NCI-H774 (cell line): ENCODE measurements at places on chromosomes 5 and 9.

DNA sequence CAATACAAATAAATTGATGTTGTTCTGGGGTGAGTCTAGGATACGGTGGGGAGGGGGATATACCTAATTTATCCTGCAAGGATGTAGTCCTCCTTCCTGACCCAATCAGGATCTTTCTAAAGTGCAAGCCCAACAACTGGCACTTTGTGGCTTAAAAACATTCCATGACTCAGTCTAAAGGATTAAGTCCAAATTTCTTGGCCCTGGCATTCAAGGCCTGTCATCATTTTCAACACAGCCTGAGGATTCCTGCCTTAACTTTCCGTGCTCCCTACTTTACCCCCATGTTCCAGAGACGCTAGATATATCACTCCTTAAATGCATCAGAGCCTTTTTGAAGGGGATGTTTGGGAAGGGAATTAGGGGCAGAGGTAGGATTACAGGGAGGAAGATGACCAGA is 1.0 kb downstream of the FAM221B start:
- DNase-seq = no peak

DNA sequence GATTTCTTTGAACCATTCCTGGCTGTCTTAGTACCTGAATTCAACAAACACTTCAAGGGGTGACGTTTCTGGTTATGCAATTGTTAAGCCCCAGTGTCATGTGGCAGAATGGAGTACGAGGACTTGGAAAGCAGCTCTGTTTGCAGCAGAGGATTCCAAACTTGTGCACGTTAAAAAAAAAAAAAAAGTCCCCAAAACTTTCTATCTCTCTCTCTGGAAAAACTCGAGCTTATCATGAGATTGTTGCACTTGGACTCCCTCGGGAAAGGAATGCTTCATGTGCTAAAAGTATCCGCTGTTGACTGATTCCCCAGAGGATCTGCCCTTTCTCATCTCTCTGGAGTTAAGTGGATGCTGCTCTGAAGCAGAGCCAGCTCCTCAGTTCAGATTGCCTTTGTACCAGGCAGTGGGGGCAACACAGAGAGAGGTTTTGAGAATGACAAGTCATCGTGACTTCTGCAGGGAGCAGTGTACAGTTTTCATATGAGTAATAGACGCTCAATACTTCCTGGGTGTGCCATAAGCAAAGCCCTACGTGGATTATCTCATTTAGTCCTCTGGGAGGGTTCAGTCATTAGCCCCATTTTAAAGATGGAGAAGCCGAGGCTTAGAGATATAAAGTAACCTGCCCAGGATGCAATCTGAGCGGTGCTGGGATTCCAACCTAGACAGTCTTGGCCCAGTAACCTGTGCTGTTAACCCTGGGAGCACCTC is 28.1 kb downstream of the TMOD1 start:
- no peak for DNase-seq

DNA sequence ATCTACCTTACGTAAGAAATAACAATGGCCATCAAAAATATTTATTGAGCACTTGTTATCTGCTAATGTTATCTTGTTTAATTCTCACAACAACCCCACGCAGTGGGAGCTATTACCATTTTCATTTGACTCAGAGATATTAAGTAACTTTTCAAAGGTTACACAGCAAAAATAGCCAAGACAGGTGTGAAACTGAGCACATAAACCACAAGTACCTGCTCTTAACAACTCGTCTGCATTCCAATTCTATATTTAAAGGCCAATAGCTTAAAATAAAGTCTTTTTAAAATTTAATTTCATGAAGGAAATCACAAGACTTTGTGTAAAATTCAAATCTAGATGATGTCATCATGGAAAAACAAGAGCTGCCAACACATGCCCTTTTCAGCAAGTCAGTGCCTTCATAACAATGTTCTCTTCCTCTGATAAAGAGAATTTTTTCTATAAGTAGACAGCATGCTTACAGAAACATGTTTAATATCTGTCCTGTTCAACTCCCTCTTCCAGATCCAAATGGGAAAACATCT is 111.6 kb downstream of the MED10 start:
- DNase-seq = no peak

- DNase-seq = no peak
Observed at GRCh38 chr5:58851153-58851552, 268.3 kb downstream of the RAB3C start.

DNA sequence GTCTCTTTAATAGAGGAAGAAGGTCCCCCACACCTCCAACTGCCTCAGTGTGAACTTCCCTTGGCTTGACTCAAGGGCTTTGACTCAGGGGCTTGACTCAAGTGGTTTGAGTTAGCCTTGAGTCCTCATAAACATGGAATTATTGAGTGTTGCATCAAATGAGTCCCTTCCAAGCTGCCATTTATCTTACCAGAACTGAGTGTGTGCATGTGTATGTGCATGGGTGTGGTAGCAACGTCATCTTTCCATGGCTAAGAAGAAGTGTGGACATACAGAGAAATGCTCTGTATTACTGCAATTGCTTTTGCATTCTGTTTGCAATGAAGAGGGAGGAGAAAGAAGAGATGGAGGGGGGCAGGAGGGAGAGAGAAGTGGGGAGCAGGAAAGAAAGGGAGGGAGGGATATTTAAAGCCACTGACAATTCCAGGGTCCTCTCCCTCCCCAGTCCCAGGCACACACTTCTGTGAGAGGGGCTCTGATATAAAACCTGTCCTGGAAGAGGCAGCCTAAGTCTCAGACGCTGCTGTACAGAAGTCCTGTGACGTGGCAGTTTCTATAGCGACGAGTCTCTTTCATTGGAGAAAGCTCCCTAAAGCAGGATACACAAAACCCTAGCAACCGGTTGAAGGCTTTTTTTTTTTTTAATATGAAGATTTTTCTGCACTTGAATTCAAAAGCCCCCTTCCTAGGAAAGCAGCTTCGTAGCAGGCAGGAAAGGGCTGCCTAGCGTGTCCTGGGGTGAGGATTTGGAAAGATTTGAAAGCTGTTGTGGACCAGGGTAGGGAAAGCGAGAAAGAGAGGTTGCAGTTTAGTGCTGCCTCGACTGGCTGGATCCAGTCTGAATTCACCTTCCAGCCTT is 93.3 kb upstream of the MAP1B start:
- peak; percentile 78 for DNase-seq

GRCh38 chr9:13963005-13963653 is 350.8 kb downstream of the NFIB start:
- DNase-seq = no peak

DNA sequence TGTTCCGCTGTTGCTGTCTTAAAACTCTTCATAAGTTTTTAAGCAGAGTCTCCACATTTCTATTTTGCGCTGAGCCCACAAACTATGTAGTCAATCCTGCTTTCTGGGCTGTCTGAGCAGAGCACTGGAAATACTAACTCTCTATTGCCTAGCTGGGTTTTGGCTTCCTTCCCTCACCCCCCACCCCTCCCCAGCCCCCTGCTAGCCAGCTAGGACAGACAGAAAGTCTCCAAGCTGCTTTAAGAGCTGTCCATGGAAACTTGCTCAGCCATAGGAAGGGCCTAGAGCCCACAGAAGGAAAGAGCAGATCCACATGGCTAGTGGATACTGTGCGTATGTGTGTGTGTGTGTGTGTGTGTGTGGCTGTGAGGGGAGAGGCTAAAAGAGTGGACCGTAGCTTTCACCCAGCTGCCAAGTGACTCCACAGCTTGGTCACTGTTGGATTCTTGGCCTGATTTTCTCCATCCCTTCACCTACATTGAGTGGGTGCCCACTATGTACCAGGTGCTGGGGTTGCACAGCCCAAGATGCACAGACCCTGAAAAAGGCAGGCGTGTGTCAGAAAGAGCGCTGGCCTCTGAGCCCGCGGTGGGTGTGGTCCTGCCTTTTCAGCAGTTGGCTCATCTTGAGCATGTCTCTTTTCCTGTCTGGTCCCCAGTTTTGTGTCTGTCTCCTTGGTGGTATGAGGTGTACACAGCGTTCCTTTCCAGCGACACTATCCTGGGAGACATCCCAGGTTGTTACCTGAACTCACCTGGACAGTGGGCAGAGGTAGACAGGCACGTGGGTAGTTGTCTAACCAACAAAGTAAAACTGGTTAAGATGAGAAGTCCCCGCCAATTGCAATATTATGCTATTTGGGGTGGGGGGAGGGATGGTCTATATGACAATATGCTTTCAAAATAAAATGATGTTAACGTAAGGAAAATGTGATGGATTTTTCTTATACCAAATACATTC is 5.4 kb upstream of the NKX2-5 start:
- no peak for DNase-seq

- no peak for DNase-seq
Observed at GRCh38 chr9:130088051-130088450, 34.3 kb downstream of the GPR107 start.

DNA sequence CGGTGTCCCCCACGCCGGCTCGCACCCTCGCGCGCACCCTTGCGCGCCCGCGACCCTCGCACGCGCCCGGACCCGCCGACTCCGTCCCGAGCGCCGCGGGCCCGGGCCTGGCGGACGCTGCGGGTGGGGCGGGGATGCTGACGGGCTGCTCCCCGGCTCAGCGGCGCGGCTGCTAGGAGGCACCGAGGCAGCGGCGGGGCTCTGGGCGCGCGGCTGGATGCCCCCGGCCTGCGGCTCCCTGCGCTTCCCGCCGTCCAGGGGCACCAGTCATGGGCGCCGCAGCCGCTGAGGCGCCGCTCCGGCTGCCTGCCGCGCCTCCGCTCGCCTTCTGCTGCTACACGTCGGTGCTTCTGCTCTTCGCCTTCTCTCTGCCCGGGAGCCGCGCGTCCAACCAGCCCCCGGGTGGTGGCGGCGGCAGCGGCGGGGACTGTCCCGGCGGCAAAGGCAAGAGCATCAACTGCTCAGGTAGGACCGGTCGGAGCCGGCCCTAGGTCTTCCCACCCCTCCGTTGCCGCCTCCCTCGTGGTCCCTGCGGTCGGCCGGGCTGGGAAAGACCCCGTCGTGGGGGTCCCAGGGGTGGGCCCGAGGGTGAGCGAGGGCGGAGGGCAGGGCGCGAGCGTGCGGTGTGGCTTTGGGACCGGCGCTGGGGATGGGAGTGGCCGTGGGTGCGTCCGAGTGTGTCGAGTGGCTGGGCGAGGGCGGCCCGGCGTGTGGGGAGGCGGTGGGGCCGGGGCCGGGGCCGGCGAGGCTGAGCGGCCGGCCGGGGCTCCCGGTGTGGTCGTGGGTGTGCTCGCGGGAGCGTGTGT is 530 bp downstream of the TMEFF1 start:
- peak; percentile 20 for DNase-seq

DNA sequence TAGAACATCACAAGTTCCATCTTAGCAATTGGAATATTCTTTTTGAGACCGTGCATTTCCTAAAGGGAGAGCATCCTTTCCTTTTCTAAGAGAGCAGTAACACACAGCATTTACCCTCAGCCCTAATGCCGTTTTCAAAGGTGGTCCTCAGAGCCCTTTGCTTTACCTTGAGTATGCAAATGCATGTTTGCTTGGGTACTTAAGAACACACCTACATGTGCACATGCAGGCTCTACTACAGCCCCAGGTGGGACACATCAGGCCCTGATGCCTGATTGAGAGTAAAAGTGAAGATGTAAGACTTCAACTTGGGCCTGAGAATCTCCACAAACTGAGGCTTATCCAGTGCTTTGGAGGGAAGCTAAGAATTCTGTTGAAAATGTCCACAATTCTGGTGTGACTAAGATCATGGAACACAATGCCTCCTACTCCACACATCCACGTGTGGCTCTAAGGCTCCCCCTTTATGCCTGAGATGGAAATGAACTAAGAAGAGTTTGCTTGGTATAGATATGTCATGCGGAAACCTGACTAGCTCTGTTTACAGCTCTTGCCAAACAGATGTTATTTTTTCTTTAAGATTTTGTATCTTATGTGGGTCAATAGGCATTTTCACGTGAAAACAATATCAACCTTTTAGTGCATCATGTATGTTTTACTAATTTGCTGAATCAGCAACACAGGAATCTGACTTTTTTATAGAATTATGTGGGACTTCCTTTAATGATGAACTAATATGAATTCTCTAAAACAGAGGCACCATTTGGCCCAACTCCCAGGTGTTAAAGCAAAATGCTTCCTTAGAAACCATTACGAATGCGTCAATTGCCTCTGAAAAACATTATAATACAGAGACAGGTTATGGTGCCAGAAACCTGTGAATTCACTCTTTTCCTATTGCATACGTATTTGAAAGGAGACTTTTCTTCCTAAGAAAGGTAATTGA is 48.9 kb upstream of the SLC2A8 start:
- no peak for DNase-seq

DNA sequence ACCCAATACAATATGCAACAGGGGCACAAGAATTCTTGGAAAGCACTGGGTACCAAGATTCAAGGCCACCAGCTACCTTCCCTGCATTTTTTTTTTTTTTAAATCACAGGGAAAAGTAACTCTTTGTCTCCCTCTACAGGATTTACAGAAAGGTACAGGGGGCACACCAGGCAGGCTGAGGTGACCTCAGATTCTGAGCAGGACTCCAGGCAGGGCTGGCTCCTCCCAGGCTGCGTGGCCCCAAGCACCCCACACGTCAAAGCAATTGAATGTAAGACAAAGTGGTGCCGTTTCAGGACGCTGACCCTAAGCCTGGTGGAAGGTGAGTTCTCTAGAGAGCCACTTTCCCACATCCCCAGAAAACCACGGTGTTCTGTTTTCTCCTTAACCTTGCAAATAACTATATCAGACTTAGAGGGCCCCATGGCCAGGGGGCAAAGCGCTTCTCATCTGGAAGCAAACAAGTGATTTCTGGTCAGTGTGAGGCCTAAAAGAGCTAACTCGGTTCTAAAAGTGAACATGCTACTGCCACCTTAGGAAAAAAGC is 222.6 kb downstream of the ROR2 start:
- peak; percentile 32 for DNase-seq

GRCh38 chr9:35495984-35496383 is 6.1 kb downstream of the RUSC2 start:
- DNase-seq = no peak

- peak; percentile 15 for DNase-seq
Observed at GRCh38 chr9:133585481-133586351, 23.5 kb downstream of the FAM163B start.

DNA sequence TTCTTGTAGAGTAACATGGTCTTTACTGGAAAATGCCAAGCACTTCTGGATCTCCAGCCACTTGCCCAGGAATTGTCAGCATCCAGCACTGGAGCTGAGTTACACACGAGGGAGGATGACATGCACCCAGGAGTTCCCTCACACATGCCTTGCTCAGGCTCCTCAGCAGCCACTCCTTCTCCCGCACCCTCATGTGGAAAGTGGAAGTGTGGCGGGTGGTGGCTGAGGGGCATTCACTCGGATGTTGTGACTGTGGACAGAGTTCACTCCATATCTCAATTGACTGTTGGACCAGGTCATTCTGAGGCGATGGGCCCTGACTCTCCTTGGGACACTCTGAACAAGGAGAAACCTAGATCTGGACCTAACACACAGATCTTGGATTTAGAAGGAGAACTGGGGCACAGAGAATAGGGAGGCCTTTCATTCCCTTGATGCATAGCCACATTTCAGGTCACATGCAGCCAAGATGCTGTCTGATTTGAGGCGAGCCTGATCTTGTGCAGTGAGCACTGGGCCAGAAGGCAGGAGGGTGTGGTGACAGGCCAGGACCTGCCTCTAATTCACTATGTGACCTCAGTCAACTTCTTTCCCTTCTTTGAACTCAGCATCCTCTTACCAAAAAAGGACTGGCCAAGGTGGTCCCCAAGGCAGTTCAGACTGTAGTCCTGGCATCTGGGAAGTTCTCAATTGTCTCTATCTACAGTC is 62.1 kb downstream of the CYSTM1 start:
- no peak for DNase-seq
